GM12892 (cell line): ENCODE measurements at places on chromosomes 16 and 17.

GRCh38 chr17:73647301-73647695 lies 3.1 kb upstream of the SDK2 start:
- DNase-seq: no peak

DNA sequence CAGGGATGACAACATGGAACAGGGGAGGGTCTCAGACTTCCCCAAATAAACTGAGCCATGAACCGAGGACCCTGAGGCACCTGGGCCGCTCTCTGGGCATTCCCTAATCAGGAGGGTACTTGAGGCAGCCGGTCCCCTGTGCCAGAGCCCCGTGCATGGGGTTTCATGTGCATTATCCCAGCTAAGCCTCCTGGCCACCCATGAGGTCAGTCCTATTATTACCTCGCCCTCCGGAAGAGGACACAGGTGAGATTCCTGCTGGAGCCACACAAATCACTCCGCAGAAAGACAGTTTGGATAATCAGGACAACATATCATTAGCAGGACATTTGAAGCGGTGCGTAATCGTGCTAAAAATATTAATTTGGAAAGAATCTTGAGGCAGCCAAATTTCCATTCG lies 274.0 kb downstream of the PARN start:
- no peak for DNase-seq

- no peak for DNase-seq
Measured at GRCh38 chr16:49674990-49675389, 180.9 kb downstream of the ZNF423 start.

DNA sequence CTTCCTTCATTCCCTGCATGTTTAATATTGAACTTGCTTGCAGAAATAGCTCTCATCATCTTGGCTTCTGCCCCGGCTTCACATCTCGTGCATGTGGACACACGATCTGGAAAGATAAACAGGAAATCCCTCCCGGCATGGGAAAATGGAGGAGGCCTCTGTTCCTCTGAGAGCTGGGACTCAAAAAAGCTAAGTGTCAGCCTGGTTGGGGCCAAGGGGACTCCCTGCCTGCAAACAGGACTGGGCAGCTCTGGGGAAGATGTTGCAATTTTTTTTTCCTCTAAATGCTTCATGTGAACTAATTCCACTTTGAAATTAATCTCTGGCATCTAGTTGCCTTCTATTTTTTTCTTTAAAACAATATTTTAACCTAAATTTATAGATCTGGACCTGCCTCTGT lies 24.8 kb downstream of the ITPRIPL2 start:
- no peak for DNase-seq

GRCh38 chr16:50011707-50012106 lies 13.3 kb upstream of the CNEP1R1 start:
- no peak for DNase-seq

DNA sequence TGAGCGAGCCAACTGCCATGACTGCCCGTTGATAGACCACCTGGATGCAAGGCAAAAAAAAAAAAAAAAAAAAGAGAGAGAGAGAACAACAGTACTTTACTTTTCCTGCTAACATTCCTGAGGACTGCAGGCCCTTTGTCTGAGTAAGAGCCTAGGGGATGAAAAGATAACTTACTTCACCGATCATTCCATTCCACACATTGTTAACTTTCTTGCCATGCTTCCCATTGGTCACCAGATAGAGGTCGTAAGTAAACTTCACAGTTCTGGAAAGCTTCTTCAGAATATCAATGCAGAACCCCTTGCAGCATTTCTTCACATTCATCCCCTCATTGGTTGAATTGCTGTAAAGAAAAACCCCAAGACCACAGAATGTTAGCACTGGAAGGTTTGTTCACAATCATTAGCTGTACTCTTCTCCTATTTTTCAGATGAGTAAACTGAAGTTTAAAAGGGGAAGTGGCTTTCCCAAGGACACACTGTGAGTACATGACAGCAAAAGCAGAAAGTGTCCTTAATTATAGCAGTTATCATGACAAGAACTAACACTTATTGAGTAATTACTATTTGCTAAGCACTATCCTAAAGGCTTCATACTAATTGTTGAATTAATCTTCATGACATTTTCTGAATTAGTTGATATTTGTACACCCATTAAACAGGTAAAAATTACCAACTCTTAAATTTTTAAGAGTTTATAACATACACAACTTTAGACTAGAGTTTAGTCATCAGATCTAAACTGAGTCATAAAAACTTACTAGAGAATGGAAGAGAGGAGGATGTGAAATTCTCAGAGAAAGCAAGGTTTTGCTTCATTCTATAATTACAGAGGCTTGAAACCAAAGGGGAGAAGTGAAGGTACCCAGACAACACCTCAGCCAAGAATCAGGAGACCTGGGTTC lies 341.2 kb downstream of the GRIN2A start:
- no peak for DNase-seq

DNA sequence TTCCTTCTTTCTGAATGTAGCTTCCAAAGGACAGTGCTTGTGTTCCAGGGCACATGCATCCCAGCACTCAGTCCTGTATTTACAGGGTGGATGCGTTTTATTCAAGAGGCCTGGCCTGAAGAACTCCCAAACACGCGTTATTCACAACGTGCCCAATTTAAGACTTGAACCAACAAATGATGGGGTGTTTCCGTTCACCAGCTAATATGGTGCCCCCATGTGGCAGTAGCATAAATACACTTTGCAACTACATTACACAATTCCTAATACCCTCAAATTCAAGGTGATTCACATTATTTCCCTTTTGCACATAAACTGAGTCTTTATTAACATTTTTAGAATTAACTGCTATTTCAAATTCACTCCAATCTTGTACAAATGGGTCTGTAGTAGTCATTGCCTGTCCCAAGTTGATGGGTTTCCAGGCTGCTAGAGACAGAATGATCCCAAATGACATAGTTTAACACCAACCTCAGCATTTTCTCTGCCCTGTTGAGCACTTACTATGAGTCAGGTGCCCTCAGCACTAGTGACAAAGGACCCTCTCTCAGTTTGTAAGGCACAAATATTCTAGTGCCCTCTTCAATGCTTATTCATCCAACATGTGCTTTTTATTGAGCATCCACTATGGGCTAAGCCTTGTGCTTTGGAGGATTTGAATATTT lies 26.9 kb downstream of the HSD17B2 start:
- DNase-seq: no peak

DNA sequence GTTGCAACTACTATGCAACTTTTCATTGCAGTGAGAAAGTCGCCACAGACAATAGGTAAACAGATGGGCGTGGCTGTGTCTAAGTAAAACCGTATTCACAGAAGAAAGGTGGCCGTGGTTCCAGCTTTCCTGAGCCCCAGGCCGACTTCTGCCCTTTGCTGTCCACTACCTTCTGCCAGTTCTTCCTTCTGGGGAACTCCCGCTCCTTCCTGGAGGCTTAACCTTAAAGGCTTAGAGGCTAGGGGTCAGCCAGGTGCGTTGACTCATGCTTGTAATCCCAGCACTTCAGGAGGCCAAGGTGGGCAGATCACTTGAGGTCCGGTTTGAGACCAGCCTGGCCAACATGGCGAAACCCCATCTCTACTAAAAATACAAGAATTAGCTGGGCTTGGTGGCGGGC lies 2.1 kb upstream of the SEPTIN12 start:
- no peak for DNase-seq
